ENCODE measurements at places on chromosomes 11 and 22.
A peak's percentile ranks its signal among the peaks of the same experiment; 100 is the strongest.

GRCh38 chr11:6531267-6531752 is 34.2 kb downstream of the DNHD1 start:
- DNase-seq, result peak; percentile 77

- peak; percentile 36 for DNase-seq
These were observed 16.5 kb downstream of the NAP1L4 start for GRCh38 chr11:2975594-2975993.

DNA sequence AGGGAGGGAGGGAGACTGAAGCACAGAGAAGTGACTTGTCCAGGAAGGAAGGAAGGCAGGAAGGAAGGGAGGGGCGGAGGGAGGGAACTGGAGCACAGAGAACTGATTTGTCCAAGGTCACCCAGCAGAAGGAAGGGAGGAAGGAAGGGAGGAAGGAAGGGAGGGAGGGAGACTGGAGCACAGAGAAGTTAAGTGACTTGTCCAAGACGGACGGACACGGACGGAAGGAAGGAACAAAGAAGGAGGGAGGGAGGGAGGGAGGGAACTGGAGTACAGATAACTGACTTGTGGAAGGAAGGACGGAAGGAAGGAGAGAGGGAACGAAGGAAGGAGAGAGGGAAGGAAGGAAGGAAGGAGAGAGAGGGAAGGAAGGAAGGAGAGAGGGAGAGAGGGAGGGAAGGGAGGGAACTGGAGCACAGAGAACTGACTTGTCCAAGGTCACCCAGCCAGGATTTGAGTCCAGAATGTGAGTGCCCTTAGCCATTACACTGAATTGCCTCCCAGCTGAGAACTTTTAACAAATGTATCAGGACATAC is 1.5 kb downstream of the SLC35F2 start:
- DNase-seq, result no peak

GRCh38 chr11:69260622-69261021 is 33.3 kb upstream of the MYEOV start:
- DNase-seq, result peak; percentile 71

- DNase-seq, result no peak
These were observed 1024.0 kb upstream of the CNTN5 start for GRCh38 chr11:97996762-97997161.

- DNase-seq, result no peak
These were observed 109.2 kb upstream of the MTMR2 start for GRCh38 chr11:96033095-96033494.

- DNase-seq, result no peak
These were observed 1080.2 kb downstream of the OPCML start for GRCh38 chr11:132451942-132452601.

DNA sequence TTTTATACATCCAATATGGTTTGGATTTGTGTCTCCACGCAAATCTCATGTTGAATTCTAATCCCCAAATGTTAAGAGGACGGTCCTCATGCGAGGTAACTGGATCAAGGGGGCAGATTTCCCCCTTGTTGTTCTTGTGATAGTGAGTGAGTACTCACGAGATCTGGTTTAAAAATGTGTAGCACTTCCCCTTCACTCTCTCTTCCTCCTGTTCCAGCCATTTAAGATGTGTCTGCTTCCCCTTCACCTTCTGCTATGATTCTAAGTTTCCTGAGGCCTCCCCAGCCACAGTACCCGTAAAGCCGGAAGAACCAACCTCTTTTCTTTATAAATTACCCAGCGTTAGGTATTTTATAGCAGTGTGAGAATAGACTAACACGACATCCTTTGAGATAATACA is 98.6 kb downstream of the TTC28 start:
- DNase-seq, result no peak

DNA sequence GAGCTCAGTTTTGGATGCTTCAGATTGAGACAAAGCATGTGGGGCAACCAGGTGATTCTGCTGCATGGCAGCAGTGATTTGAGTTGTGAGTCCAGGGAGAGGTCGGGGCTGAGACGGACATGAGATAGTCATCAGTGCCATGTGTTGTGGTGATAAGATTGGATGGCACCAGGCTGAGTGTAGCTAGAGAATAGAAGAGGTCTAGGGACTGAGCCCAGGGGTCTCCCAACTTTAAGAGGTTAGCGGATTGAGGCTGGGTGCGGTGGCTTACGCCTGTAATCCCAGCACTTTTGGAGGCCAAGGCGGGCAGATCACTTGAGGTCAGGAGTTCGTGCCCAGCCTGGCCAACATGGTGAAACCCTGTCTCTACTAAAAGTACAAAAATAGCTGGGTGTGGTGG is 6.3 kb upstream of the CTSD start:
- DNase-seq, result no peak

DNA sequence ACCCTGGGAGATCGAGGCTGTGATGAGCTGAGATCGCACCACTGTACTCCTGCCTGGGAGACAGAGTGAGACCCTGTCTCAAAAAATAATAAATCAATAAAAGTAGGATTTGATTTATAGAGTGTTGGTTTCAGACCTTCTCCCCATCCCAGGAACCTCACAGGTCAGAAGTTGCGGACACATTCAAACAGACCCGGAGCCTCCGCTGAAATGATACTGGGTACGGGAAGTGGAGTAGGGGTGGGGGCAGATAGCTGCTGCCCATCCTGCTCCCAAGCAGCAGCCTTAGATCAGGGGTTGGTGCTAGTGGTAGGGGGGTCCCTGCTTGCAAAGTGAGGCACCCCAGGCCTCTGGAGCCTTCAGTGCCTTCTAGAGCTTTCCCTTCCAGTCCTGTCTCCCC is 7.8 kb downstream of the PRDM11 start:
- no peak for DNase-seq

- no peak for DNase-seq
These were observed 273.9 kb downstream of the NTM start for GRCh38 chr11:131644204-131644795.

DNA sequence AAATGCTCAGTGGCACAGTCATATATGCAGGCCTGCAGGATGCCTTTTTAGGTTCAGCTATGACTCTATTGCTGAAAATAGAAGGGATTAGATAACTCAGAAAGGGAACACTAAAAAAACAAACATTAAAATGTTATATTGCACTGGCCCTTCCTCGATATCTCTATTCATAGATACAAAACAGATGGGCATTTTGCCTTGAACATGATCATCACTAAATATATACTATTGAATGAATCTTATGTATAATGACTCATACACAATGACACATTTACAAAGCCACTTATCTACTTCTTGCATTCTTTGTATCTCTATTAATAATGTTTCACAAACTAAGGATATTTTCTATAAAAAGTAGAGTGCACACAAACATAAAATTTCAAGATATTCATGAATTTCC is 2352.8 kb upstream of the RAG2 start:
- no peak for DNase-seq

- DNase-seq, result no peak
These were observed 38.3 kb upstream of the BRSK2 start for GRCh38 chr11:1351278-1351937.

DNA sequence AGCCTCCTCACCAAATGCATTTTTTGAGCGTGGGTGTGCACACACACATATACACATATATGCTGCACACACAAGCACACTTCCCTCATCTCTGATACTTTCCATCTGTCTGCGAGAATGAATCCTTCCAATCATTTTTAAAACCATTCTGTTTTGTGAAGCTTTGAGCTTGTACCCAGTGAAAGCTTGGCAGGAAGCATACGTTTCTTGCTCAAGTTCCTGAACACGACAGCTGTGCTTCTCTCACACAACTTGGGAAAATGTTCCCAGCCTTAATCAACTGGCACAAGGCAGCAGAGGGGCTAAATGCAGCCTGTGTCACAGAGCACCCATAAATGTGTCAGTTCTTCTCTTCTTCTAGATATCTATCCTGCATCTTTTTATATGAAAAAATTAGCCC is 524.0 kb upstream of the KIRREL3 start:
- no peak for DNase-seq

DNA sequence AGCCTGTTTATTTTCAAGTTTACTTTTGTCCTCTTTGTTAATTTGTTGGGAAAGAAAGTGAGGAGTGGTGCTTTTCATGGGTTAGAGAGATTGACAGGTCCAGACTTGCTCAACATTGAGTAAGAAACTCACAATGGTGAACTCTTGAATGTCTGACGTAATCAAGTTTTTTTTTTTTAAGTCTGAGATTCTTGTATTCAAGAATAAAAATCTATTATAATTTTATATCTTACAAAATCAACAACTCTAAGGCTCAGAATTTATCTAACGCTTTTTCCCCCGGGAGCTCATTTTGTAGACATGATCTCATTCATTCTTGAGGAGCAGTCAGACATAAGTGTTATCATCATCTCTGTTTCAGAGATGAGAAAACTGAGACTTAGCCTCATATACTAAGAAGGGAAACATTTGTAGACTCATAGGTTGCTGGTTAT is 39.1 kb upstream of the SPTBN2 start:
- DNase-seq, result peak; percentile 18

DNA sequence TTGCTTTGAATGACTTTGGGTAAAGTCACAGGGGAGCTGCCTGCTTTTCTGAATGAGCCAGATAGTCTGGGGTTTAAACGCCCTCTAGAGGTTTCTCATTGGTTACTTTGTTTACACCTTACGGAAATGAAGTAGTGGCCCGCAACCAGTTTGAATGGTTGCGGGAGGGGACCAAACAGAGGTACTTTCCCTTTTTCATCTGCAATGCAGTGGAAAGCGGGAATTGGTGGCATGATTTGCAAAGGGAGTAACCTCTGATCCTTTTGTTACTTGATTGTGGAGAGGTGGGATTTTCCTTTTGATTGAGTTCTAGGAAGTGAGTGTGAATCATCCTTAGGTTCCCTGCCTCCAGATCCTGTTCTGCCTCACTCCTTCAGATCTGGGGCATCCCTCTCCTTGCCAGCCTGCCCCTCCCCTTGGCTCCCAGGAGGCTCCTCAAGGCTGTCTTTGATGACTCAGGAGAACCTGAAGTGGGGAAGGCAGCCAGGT is 15.9 kb upstream of the GLYATL1 start:
- peak; percentile 44 for DNase-seq

- no peak for DNase-seq
These were observed 4.2 kb downstream of the AMPD3 start for GRCh38 chr11:10459029-10459970.

GRCh38 chr11:111870886-111871692 is at the start of gene ALG9:
TSS of gene ALG9 (minus strand) at chr11:111871581. CDS start at chr11:111871482, 99 bp downstream.
- peak; percentile 92 for DNase-seq

DNA sequence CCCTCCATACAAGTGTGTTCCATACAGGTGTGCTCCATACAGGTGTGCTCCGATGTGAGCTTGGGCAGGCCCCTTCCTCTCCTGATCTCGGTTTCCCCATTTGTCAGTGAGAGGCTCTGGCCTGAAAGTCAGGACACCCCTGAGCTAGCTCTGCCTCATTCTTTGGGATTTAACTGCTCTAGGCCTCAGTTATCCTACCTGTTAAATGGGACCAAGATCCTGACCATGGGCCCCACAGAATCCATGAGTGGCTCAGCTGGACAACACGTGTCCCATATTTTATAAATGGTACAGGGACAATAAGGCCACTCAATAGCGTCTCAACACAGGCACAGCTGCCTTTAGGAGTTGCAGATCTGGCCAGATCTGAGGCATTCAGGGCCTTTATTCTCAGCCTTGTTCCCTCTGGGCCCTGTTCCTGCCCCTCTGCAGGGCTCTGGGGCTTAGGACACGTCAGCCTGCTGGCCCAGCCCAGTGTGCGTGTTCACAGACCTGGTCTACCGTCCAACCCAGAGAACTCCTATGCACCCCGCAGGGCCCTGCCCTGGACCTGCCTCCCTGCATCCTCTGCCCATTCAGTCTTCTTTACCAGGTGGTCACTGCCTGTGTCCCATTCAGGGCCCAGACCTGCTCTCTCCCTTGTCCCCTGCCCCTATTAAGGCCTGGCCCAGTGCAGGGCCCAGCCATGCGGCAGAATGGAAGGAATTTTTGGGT is 18.9 kb upstream of the IGLL1 start:
- no peak for DNase-seq

GRCh38 chr11:47881145-47881544 is 33.0 kb upstream of the NUP160 start:
- DNase-seq, result no peak

DNA sequence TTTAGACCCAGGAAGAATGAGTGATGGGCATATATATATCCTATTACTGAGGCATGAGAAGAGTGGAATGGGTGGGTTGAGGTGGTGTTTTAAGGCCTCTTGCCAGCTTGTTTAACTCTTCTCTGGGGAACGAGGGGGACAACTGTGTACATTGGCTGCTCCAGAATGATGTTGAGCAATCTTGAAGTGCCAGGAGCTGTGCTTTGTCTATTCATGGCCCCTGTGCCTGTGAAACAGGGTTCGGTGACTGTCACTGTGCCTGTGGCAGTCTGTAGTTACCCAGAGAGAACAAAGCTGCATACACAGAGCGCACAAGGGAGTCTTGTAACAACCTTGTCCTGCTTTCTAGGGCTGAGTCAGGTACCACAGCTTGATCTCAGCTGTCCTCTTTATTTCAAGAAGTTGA is 11.7 kb downstream of the LIMK2 start:
- no peak for DNase-seq

DNA sequence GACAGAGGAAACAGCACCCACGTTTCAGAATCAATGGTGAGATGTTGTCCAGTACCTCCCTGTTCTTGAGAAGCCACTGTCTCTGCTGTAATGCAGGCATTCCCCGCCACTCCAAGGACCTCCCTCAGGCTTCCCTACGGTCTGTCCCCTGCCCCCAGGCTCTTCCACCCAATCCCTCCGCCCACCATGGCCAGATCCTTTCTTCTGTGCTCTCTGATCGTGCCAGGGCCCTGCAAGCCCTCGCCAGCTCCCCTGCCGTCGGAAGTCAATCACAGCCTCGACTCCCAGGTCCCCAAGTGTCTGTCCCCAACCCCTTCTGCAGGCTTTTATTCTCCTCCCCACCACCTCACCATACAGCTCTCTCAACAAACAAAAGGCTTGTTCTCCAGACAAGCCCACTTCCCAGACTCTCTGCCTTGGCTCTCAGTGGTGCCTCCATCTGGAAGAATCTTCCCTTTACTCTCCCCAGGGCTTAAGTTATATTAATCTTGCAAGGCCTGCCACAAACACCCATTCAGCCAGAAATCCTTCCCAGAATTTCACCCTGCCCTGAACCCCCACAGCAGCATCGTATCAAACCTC is 13.7 kb downstream of the SCN4B start:
- no peak for DNase-seq

DNA sequence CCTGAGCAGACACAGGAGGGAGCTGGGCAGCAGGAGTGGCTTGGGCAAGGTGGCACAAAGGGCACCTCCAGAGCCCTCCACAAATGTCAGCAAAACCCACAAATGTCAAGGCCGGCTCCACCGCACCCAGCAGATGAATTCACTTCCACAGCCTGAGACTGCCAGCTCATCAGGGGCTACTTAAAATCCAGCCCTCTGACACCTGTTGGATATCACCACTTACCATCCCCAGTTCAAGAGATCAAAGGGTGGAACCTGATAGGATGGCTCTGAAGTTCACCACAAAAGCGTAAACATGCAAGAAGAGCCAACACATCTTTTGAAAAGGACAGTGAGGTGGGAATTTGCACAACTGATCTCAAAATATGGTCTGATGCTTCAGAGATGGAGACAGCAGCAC is 168.6 kb upstream of the GRK3 start:
- no peak for DNase-seq

- no peak for DNase-seq
These were observed 387.8 kb downstream of the SOX6 start for GRCh38 chr11:15968461-15969130.
